ENCODE measurements at places on chromosomes 4 and X.

DNA sequence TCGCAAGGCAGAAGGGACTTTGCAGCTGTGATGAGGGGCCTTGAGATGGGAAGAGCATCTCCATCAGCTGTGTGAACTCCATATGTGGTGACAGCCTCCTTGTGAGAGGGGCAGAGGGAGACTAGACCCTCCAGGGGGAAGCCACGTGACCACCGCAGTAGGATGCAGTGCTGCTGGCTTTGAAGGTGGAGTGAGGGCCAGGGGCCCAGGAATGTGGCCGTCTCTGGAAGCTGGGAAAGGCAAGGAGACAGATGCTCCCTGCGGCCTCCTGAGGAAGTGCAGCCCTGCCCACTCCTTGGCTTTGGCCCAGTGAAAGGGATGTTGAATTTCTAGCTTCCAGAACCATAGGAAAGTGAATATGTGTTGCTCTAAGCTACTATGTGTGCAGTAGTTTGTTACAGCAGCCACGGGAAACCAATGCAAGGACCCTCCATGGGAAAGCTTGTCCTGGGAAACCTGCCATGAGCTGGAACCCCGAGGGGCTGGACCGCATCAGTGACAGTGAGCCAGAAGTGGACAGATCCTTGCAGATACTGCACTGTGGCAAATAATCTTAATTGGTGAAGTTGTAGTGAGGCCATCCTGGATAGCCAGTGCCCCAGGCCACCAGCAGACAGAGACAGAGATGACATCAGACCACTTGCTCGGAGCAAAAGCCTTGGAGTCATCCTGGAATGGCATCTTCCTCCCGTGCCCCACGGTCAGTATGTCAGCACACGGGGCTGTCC lies 35.4 kb upstream of the SORCS2 start:
- DNase-seq = no peak

DNA sequence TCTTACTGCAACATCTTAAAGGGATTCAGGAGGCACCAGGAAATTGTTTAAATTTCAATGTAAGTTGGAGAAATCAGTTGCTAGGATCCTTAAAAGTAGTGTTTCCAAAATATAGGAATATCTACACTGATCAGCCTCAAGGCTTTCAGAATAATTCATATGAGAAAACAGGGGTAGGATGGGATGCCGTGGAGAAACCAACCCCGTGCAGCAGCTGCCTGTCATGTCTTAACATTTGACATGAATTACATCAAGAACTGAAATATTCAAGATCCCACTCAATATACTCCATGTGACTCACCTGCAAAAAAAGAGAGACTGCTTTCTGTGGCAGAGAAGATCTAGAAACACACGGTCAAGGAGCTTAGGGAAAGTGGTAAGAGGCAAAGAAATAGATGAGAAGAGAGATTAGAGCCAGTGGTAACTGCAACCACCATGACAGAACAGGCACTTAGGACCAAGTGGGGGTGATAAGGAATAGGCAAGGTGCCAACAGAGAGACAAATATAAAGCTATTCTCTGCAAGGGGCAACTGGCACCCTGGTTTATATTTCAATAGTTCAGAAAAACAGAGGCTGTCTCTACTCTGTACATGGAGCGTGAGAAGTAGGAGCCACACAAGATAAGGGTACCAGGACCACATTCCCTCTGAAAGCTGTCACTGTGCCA lies 64.0 kb downstream of the SLC39A8 start:
- DNase-seq = no peak

DNA sequence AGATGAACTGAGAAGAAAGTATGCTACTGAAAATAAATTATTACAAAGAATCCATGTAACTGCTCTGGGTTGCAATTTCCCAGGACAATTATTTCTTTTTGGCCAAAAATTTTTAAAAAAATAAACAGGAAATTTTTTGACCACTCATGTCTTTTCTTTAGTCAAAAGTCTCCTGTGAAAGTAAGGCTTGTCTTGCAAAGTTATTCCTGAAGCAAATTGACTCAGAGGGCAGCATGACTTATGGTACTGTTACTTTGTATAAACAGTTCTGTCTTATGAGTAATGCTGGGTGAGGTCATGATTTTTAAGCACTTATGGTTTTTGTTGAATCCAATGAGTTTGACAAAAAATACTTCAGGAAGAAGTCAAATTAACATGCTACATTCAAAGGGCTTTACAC lies 292.8 kb upstream of the ARSJ start:
- DNase-seq = no peak

DNA sequence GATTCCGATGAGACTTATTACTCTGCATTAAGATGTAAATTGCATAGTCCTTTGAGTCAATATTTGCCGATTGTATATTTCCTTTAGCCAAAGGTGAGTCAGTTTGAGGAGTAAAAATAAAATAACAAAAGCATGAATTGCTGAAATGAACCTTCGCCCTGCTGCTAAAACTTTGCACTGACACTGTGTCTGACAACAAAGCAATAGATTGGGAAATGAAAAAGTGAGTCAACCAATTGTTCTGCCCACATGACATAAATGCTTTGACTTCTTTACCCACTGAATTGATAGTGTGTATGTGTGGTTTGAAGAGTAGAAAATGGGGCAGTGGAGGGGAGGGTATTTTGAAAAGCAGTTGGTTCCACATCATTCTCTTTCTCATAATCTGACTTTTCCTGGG lies 88.4 kb upstream of the AFF2 start:
- no peak for DNase-seq

DNA sequence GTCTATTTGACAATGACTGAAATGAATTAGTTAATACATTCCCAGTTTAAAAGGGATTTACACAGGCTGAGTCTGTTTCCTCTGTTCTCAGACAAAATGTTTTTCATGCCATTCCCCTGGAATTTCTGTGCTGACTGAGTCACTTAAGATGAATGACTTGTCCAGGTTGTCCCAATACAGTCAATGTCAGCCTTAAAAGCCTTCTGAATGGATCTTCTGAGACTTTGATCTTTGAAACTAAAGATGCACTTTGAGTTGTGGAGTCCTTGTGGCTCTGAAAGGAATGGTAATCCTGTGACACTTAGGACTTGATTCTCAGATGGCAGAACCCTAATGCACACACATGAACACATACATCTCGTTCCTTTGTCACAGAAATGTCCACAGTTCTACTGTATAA lies 622.2 kb upstream of the GRID2 start:
- no peak for DNase-seq

DNA sequence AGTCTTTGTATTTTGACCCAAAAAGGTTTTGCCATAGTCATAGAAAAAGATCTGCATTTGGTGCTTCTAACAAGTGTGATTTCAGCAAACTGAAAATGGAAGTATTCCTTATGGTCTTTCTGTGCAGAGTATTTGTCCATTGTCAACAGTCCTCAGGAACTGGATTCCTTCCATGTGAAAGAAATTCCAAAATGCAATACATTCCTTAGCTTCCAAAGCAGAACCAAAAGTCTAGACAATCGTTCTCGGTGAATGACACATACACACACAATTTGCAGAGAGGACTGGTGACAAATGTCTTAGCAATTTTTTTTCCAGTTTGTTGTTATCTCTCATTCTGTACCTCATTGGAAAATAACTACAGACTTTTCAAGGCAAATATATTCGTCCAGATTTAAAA lies 562.2 kb upstream of the SLIT2 start:
- DNase-seq = no peak

GRCh38 chr4:13496605-13497004 lies 12.5 kb upstream of the RAB28 start:
- no peak for DNase-seq

DNA sequence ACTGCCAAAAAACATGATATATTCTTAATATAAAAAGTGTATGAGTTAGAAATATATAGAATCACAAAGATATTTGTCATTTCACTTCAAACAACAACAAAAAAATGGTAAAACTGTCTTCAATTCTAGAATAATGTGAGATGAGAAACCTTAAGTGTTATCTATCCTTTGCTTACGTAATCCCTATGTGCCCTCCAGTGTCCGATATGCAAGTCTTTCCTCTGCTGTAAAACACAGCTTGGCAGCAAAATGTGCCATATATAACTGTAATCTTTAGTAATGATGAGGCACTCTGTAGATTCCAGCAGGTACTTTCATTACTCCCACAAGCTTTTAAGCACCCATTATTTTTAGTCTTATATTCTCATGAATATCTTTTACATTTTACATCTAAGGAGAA lies 555.1 kb upstream of the FRG1 start:
- no peak for DNase-seq

GRCh38 chr4:74189331-74190043 lies 31.6 kb downstream of the MTHFD2L start:
- no peak for DNase-seq

GRCh38 chr4:169634975-169635374 lies 14.6 kb downstream of the CLCN3 start:
- no peak for DNase-seq

GRCh38 chrX:12234534-12235329 lies 96.5 kb downstream of the FRMPD4 start:
- no peak for DNase-seq

Measured in cortex of kidney (tissue), 1 donor.